ENCODE measurements at places on chromosomes 5 and 9.

DNA sequence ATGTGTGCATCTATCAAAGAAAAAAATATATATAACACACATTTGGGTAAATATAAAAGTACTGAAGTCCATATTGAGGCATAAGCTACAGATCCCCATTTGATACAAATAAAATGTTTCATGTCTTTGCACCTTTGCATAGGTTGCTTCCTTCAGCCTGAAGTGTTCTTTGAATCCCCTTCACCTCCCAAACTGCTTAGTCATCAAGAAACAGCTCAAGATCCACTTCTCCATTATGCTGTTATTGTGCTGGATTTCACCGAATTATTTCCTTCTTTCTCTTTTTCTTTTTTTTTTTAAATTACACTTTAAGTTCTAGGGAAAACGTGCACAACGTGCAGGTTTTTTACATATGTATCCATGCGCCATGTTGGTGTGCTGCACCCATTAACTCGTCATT is 419.1 kb downstream of the ENC1 start:
- DNase-seq: no peak

GRCh38 chr9:128406848-128407391 is 13.7 kb upstream of the CERCAM start:
- no peak for DNase-seq

- DNase-seq: no peak
These were observed 51.2 kb downstream of the SGCD start for GRCh38 chr5:156378159-156378558.

- no peak for DNase-seq
These were observed 141.7 kb upstream of the STK32A start for GRCh38 chr5:147093138-147093537.

GRCh38 chr5:167592114-167592513 is 699.3 kb upstream of the WWC1 start:
- no peak for DNase-seq

All from AG09319 (cell line).